ENCODE measurements at places on chromosomes 6 and 20. TPM values are rescaled to one million over a fixed set of nuclear protein-coding genes. Genes with fewer than 3 reads are reported as not detected.

GRCh38 chr20:44911264-44911921 lies 1.5 kb downstream of the PABPC1L start:
- peaks cover 7% of the 10 kb centered on the region for H3K36me3 ChIP-seq
- DNase-seq, result peak; percentile 70
- H3K27me3 ChIP-seq, result no peaks in the 10 kb centered on the region
- H3K4me1 ChIP-seq, result peaks cover 24% of the 10 kb centered on the region
- peak overlapping the region; percentile 85 for H3K4me3 ChIP-seq

- no peaks in the 10 kb centered on the region for H3K36me3 ChIP-seq
- no peaks in the 10 kb centered on the region for H3K4me1 ChIP-seq
- no peak overlapping the region for H3K27ac ChIP-seq
- no peak overlapping the region for H3K4me3 ChIP-seq
- peaks cover 1% of the 10 kb centered on the region for H3K27me3 ChIP-seq
Observed at GRCh38 chr20:44115762-44116644, 71.0 kb downstream of the JPH2 start.

DNA sequence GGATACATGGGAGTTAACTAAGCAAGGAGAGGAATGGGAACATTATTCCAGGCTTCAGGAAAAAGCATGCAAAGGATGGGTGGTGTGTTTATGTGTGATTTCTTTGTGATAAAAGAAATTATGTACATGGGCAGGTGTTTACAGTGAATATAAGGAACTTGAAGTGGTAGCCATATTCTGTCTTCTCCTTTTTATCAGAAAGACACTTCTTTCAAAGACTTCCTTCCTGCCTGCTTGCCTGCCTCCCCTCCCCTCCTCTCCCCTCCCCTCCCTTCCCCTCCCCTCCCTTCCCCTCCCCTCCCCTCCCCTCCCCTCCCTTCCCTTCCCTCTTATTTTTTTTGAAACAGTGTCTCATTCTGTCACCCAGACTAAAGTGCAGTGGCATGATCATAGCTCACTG lies 14.4 kb downstream of the CYB5R4 start:
- H3K36me3 ChIP-seq, result peaks cover 5% of the 10 kb centered on the region
- H3K27ac ChIP-seq, result peak overlapping the region; percentile 15
- no peak for DNase-seq
- no peaks in the 10 kb centered on the region for H3K27me3 ChIP-seq

COL10A1 gene
- total RNA-seq, result not detected

DNA sequence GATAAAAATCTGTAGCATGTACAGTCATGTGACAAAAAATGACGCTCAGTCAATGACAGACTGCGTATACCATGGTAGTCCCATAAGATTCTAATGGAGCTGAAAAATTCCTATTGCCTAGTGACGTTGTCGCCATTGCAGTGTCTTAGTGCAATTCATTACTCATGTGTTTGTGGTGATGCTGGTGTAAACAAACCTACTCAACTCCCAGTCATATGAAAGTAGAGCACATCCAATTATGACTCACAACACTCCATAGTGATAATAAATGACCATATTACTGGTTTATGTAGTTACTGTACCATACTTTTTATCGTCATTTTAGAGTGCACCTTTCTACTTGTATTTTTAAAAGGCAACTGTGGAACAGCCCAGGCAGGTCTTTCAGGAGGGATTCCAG lies 45.0 kb downstream of the TFAP2A start:
- no peak for DNase-seq
- peaks cover 4% of the 10 kb centered on the region for H3K36me3 ChIP-seq
- H3K4me1 ChIP-seq, result peaks cover 18% of the 10 kb centered on the region
- H3K27me3 ChIP-seq, result no peaks in the 10 kb centered on the region
- no peak overlapping the region for H3K27ac ChIP-seq
- H3K4me3 ChIP-seq, result no peak overlapping the region

GRCh38 chr6:13711733-13712598 lies at the start of gene RANBP9:
Gene RANBP9, minus strand, starts transcription at chr6:13711835. Its CDS starts 330 bp downstream, at chr6:13711505.
- peak within 1 kb of the TSS; percentile 97 for H3K4me3 ChIP-seq
- peak within 1 kb of the TSS; percentile 90 for H3K27ac ChIP-seq
- peaks cover 7% of the 10 kb centered on the region for H3K36me3 ChIP-seq
- DNase-seq, result peak; percentile 76

Data from neural crest cell (in vitro differentiated cells).